ENCODE measurements at places on chromosomes 5 and 9. TPM values are rescaled to one million over a fixed set of nuclear protein-coding genes. Genes with fewer than 3 reads are reported as not detected.

Gene TNPO1
- 105 TPM for total RNA-seq

Gene LRRC70
- total RNA-seq: 0.07 TPM

Gene F12
- total RNA-seq: 14.4 TPM

Gene PCDHB6
- 0.14 TPM for total RNA-seq

Gene IARS1
- 122 TPM for total RNA-seq

Gene IZUMO3
- not detected for total RNA-seq

Gene GRM6
- not detected for total RNA-seq
